ENCODE measurements at places on chromosomes 12 and 14.

- DNase-seq, result no peak
Observed at GRCh38 chr12:132631666-132632065, 13.1 kb downstream of the P2RX2 start.

DNA sequence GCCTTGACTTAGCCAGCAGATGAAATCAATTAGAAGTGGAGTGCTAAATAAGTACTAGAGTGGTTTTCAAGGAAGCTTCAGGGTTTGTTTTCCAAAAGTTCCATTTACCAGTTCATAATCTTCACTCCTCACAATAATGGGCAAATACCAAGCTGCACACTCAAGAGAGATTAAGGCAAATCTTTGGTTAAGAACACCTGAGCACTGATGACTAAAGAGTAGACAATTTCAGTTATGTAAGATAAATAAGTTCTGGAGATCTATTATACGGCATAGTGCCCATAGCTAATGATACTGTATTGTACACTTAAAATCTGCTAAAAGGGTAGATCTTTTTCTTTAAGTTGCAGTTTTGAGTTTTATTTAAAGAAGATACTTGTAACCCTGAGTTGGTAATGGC lies 125.0 kb downstream of the ARMH4 start:
- DNase-seq, result no peak

GRCh38 chr12:109597795-109598427 lies 24.3 kb downstream of the MVK start:
- DNase-seq, result peak; percentile 61

- no peak for DNase-seq
Observed at GRCh38 chr12:52559979-52560378, 7.0 kb upstream of the KRT71 start.

DNA sequence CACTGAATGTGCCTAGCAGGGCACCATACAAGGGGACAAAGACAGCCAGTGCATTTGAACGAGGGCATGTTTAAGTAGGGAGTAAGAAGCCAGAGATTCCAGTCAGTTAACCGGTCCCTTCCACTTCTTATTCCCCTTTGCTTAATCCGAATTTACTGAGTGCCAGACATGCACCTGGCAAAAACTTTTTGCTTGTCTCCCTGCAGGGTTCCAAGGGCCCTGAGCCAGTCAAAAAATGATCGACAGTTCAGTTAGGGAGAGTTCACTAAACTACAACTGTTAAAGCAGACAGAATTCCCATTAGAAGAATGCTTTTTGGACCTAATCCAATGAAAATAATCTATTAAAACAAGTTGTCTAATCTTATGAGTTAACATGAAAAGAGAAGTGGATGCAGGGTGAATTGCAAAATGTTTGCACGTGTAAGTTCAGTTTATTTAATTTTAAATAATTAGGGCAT lies 193.8 kb downstream of the TMTC2 start:
- DNase-seq, result no peak

DNA sequence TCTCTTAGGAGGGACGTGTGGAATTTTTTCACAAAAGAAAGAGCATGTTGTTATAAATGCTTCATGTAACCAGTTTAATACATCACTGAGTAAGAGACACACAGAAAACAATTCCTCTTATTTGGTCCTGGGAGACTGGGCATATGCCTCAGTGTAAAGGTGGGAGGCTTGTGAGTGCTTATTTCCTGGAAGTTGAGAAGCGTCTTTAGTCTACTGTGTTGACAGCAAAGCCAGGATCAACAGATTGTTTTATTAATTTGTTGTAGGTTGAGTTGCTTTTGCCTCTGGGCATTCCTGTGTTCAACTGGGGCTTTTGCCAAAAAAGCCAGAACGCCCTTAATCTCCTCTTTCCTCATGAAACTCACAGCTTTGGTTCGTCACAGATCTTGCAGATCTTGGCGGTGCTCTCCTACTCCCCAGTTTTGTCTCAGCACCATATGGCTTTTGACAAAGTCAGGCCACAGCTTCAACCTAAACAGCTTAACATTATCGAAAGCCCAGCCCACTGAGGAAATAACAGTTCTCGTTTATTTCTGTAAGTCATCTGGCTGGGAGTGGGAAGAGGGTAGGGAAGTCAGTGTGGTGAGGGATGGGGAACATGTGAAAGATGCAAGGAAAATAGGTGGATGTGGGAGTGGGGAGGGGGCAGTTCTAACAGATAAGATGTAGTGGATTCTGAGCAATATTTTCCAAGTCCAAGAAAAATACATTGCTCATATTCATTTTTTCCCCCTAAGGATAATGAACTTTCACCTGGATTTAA lies 227.2 kb downstream of the DACT1 start:
- DNase-seq, result no peak

DNA sequence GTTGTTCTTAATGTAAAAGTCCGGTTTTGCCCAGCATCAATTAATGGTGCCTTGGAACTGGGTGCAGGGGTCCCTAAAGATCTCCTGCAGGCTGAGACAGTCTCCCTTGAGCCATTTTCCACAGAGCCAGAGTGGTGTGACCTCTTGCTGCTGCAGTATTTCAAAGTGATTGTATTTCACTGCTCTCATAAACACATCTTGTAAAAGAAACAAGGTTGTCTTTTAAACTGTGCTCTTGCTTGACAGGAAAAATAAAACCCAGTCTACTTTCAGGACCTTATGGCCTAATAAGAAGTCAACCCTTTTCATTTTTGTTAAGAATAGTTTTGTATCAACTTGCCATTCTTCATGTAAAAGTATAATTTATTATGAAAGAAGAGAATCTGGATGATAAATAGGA lies 44.7 kb downstream of the TMEM117 start:
- DNase-seq, result no peak

- no peak for DNase-seq
Observed at GRCh38 chr12:122202017-122202416, 1.5 kb upstream of the B3GNT4 start.

DNA sequence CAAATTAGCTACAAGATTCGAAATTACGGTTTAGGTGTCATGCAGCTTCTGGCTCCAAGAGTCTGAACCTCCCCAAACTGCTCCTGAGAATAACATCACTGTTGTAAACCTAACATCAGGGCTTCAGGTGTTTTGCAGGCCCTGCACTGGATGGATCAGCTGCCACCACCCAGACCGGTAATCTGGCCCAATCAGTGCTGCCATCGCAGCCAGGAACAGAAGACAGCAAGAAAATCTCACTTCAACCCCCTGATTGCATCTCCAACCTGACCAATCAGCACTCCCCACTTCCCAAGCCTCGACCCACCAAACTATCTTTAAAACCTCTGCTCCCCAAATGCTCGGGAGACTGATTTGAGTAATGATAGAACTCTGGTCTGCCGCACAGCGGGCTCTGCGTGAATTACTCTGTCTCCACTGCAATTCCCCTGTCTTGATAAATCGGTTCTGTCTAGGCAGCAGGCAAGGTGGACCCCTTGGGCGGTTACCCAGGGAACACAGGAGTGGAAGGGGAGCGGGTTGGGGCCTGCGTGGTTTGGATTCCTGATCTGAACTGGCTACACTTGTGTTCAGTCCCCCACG lies 268.5 kb upstream of the SFSWAP start:
- DNase-seq, result no peak

GRCh38 chr12:117580718-117581062 lies 219.3 kb upstream of the NOS1 start:
- DNase-seq, result peak; percentile 15

DNA sequence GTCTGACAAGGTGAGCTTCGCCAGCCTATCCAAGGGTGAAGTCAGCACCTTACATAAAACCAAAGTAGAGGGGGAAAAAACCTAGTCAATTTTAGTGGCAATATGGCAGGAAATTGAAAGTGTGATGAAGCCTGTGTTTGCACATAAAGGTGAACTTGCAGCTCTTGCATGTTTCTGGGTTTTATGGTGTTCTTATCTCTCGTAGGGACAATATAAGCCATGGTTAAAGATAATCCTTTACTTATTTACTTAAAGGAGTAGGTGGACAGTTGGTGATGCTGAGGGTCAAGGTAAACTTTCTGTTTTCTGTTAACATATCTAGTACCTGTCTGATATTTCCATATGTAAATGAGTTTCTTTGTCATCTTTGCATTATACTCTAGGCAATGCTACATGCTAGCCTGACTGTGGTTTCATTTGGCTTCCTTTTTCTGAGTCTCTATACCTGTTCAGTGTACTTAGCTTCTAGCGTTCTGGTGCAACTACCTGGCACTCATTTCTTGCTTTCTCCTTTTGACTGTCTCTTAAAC lies 32.8 kb downstream of the CCDC91 start:
- DNase-seq, result no peak

GRCh38 chr14:30389134-30389876 lies 169.7 kb upstream of the G2E3 start:
- no peak for DNase-seq

DNA sequence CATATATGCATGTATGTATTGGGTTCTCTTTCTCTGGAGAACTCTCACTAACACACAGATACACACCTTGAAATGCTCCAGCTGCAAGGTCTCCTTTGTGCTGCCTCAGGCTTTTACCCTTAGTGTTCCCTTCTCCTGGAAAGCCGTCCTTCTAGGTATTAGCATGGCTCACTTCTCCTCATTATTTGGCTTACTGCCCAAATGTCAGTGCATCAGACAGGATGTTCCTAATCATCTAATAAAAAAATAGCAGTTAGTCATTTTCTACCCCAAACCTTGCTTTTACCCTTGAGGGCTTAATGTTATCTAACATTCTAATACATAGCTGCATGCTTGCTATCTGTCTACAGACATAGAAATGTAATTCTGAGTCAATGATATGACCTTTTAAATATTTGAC lies 109.0 kb upstream of the SLC16A7 start:
- DNase-seq, result no peak

GRCh38 chr12:21456291-21456780 lies 18.9 kb downstream of the PYROXD1 start:
- DNase-seq, result no peak

- DNase-seq, result no peak
Observed at GRCh38 chr14:50792634-50793068, 38.3 kb downstream of the NIN start.

GRCh38 chr12:67069451-67070306 lies 199.5 kb upstream of the CAND1 start:
- no peak for DNase-seq

DNA sequence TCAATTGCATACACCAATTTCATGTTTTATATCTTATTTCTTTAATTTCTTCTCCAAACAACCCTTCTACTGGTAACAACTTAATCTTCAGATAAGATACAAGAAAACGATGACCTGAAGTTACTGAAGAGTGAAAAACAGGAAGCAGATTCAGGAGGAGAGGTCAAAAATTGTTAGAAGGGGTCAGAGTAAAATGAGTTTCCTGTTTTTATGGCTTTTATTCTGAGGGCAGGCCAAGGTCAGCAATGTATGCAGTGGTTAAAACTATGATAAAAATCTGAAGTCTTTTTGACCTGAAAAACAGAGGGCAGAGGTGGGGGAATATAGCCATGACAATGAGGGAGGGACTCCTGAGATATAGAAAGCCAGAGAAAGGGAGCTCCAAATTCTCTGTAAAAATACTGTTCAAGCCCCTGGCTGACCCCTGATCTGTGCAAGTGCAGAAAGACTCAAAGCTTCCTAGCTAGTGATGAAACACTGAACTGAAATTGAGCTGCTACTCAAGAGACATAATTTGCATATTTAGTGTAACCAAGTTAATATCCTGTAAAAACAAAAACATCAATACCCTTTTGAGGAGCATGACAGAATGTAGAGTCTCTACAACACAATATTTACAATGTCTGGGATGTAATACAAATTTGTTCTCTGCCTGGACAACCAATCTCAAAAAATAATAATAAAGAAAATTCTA lies 514.3 kb upstream of the SEL1L start:
- no peak for DNase-seq

- DNase-seq, result no peak
Observed at GRCh38 chr12:29463198-29463597, 34.3 kb downstream of the OVCH1 start.

DNA sequence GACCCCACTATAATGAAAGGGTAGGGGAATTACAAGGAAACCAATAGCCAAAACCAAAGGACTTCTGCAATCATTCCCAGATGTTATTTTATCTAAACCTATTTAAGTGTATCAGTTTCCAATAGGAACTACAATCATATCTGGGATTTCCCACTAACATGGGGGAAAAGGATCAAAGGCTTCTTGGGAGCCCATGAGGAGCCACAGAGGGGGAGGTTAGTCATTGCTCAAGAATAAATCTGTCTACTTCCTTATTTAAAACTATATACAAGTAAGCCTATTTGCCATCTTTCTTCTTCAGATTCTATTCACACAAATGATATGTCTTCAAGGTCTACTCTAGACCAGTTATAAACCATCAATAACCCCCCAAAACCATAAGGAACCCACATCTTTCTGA lies 33.1 kb downstream of the FGD6 start:
- DNase-seq, result no peak

GRCh38 chr12:131505561-131505960 lies 205.3 kb upstream of the SFSWAP start:
- DNase-seq, result no peak

- no peak for DNase-seq
Observed at GRCh38 chr14:81625343-81625742, 91.7 kb upstream of the SEL1L start.

- DNase-seq, result no peak
Observed at GRCh38 chr12:40044396-40044795, 61.5 kb downstream of the SLC2A13 start.

GRCh38 chr14:54221432-54221803 lies 175.4 kb upstream of the CDKN3 start:
- DNase-seq, result no peak

GRCh38 chr14:102063109-102063807 lies 23.6 kb downstream of the HSP90AA1 start:
- peak; percentile 26 for DNase-seq
